NCI-H1930 (cell line): ENCODE measurements at places on chromosomes 2 and 18.

DNA sequence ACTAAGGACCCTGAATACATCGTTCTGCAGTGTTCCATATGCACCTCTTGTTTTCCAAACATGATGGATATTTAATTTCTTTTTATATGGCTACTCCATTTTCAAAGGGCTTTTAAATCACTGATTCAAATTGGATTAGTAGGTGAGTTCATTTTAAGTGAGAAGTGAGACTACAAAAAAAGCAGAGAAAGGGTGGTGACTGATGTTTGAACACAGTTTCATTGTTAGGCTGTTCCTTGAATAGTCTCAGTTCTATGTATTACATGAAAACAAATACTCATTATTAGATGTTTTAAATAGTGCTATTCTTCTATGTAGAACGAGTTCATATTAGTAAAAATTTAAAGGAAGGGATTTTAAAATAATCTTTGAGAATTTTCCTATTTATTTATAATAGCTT is 72.7 kb upstream of the STON1 start:
- no peak for DNase-seq

DNA sequence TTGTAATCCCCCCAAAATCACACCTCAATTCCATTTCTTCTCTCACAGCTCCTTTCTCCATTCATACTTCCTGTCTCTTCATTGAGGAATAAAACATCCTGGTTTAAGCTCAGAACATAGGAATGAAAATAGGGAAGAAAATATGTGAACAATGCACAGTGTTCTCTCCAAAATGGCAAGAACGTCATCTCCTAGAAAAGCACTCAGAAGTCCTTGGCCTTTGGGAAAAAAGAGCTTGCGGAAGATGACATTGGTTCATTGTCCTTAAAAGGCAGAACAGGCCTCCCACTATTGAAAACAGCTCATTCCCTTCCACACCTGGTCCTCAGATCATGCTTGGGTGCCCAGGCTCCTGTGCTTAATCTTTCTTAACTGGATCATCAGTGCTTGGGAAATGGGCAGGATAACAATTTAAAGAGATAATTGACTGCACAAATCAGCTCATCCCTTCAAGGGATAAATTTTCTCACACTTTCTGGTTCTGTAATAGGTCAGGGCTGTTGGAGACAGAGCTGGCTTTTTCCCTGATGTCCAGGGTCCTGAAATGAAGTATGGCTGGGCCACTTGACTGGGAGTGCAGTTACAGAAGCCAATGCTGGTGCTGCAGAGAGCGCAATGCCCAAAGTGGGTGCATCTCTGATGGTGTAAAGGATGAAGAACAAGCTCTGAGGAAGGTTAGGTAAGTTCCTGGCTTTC is 69.2 kb downstream of the MARCHF4 start:
- DNase-seq, result no peak

DNA sequence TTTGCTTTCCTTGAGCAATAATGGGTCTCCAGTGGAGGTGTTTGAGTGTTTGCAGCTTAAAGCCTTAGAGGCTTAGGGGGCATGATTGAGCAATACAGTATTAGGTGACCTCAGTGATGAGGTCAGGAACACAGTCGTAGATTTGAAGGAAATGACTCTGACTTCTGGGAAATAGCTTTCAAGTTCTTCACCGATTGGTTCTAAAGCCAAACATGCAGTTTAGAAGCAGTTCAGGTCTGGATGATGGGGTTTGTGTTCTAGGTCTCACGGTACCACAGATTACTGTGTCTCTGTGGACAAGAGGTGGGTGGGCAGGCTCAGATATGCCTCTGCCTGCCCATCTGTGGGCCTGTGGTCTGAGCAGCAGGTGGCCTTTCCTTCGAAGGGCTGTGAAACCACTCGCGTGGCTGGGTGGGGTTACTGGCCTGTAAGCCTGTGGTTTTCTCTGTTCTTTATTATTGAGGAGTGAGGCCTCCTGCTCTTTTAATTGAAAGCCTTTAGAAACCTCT is 7.8 kb downstream of the MTHFD2 start:
- DNase-seq, result no peak

GRCh38 chr18:80176334-80177073 is 67.4 kb downstream of the ADNP2 start:
- no peak for DNase-seq

DNA sequence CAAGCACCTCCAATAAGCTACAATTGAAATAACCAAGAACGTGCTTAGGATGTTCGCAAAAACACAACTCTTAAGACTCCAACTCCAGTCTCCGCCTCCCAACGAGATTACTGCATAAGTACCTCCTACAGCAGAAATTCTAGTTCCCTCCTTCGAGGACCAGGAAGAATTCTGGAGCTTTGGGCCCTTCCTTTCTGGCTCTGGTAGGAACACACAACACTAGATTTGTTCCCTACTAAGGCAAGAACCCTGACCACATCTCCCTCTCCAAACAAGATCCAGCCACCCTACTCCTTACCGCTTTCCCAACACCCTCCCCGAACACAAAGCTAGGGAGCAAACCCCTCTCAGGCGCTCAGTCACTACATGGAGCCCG is 721 bp downstream of the ADAM17 start:
- no peak for DNase-seq

GRCh38 chr18:45049578-45050319 is 369.1 kb downstream of the SETBP1 start:
- DNase-seq, result no peak

DNA sequence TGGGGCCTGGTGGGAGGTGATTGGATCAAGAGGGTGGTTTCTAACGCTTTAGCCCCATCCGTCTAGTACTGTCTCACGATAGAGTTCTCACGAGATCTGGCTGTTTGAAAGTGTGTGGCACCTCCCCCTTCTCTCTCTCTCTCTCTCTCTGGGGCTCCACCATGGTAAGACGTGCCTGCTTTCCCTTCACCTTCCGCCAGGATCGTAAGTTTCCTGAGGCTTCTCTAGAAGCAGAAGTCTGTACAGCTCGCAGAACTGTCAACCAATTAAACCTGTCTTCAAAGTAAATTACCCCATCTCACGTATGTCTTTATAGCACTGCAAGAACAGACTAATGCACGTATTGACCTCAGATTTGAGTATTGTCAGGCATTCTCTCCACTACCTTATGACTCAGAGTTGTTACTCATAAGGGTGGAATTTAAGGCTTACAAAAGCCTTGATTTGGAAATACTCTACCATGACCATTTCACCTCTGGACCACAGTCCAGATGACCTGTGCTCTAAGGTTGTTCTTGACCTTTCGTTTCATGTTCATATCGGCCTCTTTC is 99.5 kb upstream of the AGAP1 start:
- no peak for DNase-seq

GRCh38 chr18:29188760-29189159 is 1011.8 kb upstream of the CDH2 start:
- DNase-seq, result no peak

DNA sequence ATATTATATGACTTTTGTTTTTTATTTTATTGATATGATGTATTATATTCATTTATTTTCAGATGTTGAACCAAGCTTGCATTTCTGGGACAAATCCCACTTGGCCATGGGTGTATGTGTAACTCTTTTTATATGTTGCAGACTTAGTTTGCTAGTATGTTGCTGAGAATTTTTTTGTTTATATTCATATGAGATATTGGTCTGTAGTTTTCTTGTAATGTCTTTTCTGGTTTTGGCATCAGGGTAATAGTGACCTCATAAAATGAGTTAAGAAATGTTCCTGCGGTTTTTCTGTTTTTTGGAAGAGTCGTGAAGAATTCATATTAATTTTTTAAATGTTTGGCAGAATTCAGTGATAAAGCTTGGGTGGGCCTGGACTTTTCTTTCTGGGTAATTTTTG is 88.7 kb downstream of the ASB1 start:
- no peak for DNase-seq

- DNase-seq, result no peak
These were observed 187.8 kb upstream of the RAB6C start for GRCh38 chr2:129791712-129792111.
